ENCODE measurements at places on chromosomes 3 and 15.

DNA sequence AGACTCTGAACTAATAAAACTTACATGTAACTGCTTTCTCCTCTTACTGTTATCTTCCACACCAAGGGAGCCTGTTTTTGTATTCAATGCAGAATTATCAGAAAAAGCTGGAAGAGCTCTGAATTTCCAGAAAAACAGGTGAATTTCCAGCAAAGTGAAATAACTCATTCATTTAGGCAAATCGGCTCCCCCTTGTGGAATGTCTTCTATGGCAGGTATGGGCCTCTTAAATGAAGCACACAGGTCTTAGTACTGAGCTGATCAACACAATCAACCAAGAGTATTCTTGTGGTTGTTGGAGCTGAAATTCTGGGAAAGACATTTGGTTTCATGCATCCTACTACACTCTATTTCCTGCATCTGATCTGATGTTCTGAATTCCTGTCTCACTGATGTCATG, 31.0 kb upstream of the PTPRG start:
- peak; percentile 10 for DNase-seq

GRCh38 chr3:46844881-46845312, 18.3 kb downstream of the MYL3 start:
- DNase-seq: no peak

- no peak for DNase-seq
Measured at GRCh38 chr3:6216135-6217026, 644.5 kb upstream of the GRM7 start.

DNA sequence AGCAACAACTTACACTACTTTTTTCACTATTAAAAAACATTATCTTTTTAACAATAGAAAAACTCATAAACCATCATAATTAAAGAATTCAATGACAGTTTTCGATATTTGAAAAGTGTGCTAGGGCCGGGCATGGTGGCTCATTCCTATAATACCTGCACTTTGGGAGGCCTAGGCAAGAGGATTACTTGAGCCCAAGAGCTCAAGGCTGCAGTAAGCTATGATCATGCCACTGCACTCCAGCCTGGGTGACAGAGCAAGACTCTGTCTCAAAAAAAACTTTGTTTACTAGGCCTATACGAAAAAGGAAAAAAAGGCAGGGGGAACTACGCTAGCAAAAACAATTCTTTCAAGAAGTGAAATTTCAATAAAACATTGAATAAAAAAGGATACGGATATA, 28.1 kb downstream of the AVEN start:
- no peak for DNase-seq

DNA sequence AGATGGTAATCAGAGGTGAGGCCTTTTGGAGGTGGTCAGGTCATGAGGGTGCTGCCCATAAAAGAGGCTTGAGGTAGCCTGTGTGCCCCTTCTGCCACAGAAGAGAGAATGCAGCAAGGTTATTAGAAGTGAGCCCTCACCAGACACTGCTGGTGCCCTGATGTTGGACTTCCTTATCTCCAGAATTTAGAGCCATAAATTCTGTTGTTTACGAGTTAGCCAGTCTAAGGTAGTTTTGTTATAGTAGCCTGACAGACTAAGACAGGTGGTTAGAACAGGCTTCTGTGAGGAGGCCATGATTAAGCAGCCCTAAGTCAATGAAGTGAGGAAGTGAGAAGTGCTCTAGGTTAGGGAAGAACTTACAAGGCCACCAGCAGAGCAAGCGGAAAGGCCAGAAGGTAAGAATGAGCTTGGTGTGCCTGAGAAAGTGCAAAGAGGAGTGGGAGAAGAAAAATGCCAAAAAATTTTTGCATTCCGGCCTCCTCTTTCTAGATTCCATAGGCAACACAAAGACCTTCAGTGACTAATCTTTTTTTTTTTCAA, 44.2 kb upstream of the STT3B start:
- DNase-seq: no peak

DNA sequence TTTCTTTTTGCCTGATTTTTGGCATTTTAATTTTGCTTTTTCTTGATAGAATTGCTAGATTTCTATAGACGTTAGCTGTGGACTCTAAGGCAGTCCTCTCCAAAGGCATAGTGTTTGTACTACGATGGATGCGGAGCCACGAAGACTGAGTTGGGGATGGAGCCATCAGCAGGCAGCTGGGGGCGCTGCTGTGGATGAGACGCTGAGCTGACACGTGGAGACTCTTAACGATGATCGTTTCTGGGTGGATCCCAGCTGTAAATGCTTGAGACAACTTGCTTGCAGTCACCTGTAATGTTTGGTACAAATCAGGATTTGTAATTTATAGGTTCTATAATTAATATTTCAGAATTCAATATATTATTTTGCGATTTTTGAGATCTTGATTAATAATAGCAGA, 13.3 kb upstream of the PPP1R2 start:
- DNase-seq: peak; percentile 60

DNA sequence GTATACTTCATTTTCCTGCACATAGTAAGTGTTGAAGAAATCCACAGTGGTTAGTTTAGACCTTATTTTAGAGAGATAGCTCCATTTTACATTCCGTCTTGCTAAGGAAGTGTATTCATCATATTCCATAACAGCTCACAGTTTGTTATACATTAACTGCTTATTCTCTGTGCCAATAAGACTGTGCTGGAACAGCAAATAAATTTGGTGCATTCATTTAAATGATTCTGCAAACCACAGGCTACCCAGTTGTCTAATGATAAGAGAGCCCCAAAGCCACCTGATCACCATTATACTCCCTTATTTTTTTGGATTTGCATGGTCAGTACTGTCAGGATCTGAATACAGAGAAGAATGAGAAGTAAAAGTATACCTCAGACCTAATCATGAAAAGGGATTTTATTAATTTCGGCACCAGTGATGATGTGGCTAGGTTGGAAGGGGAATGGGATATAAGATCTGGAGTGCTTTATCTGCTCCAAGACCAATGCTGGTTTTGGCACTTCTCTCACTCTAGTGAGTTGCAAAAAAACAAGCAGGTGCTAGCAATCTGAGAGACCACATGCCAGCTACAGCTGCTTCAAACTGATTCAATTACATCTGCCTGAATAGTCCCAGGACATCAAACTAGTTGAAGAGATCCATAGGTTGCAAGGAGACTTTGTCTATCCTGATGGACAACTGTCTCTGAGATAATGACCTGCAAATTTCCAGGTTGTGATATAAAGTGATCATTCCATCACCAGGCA, 254.8 kb downstream of the ZBTB20 start:
- no peak for DNase-seq

DNA sequence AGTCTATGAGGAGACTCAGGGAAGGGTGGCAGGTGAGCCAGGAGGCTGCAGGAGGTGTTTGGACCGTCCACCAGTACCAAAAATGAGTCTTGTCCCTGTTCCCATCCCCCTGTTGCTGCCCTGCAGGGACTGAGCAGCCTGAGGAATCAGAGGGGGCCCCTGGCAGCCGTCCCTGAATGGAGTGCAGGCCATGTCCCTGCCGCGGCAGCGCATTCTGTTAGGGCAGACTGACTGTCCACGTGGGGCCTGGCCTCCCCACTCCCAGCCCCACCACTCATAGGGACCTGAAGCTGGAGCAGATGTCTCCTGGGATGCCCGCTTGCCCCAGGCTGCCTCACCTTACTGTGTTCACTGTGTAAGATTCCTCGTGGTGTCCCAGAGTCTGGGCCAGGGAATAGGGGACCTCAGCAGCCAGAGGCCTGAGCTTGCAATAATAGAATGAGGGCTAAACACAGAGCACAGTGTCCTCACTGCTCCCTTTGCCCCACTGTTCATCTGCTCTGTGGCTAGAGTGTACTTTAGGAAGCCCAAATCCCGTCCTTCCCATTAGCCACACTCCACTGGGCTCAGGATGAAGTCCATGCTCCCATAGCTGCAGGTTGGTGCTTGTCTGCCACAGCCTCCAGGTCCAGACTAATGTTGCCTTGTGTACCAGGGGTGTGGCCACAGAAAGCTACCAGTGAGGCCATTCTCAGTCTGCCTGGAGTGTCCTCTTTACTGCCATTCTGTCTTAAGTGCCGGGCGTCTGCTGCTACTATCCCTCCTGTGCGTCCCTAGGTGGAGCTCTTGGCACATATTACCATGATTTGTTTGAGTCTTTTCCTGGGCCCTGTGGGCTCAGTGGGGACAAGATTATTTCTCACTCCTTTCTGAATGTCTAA, 63.2 kb downstream of the HCN4 start:
- peak; percentile 64 for DNase-seq

DNA sequence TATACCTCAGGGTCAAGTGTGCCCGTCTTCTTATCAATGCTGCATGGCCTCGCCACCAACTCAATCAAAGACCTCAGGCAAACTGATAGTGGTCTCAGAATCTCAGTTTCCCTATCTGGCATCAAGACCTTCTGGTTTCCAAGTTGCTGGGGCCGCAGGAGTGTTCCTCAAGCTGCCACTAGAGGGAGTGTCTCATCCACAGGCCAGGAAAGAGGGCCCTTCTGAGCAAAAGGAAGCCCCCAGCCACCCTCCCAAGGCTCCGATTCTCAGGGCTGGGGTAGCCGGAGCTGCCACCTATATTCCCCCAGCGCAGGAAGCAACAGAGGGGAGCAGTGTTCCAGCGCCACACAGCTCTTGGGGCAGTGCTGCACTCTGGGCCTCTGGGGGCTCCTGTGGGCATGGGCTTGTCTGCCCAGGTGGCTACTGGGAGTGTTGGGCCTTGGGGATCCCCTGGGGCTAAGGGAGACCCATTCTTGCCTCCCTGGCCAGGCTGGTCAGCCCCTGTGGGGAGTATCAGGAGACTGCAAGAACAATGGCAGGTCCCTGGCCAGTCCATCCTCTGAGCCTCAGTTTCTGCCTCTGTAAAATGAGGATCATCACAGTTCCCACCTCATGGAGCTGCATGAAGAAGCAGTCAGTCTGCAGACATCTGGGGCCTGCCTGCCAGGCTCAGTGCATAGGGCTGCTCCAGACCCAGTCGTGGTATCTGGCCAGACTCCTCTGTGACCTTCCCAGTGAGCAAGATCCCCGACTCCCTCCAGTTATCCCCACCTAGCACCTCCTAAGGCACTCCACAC, 23.4 kb upstream of the SEC13 start:
- DNase-seq: peak; percentile 56

GRCh38 chr15:27685644-27686043, 413.5 kb downstream of the OCA2 start:
- no peak for DNase-seq

GRCh38 chr3:173398111-173398479, 551 bp downstream of the NLGN1 start:
- no peak for DNase-seq

DNA sequence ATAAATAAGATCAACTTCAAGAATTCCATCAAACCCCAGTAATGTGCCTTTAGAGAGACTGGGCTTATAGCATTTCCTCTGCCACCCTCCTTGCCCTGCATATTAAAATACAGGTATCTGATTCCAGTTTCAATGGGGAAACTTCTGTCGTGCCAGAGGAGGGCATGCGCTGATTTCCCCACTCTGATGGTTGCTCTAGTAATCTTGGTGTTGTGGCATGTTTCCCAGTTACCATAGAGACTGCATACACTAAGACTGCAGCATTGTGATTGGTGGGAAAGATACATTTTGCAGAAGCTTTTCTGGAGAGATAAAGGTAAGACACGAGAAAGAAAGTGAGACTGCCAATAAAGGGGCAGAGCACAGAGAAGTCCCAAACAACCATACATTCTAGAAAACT, 225.6 kb downstream of the TIGIT start:
- peak; percentile 72 for DNase-seq

GRCh38 chr3:42914771-42915515, 9.0 kb downstream of the ZNF662 start:
- DNase-seq: no peak

DNA sequence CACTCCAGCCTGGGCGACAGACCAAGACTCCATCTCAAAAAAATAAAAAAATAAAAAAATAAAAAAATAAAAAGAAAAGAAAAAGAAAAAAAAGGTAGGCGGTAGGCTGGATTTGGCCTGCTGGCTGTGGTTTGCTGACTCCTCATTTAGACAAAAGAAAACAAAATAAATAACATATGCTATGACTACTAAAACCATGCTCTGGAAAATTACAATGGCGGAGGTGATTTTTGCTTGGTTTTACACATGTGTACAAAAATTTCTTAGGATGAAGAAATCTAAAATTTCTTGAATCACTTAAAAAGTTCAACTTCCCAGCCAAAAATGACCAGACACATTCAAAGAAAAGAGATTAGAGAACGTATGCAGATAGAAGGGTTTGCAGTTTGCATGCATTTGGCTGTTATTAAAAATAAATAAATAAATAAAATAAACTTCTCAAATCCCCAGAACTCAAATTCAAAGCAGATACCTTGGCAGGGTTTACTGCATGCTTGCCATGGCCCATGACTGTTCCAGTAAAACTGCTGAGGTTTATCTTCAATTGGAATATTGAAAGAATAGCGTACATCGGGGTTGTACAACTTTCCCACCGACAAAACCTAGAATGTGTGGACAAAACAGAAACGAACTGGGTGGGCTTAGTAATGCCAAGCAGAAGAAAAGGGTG, 65.9 kb downstream of the ADAMTS9 start:
- DNase-seq: no peak

DNA sequence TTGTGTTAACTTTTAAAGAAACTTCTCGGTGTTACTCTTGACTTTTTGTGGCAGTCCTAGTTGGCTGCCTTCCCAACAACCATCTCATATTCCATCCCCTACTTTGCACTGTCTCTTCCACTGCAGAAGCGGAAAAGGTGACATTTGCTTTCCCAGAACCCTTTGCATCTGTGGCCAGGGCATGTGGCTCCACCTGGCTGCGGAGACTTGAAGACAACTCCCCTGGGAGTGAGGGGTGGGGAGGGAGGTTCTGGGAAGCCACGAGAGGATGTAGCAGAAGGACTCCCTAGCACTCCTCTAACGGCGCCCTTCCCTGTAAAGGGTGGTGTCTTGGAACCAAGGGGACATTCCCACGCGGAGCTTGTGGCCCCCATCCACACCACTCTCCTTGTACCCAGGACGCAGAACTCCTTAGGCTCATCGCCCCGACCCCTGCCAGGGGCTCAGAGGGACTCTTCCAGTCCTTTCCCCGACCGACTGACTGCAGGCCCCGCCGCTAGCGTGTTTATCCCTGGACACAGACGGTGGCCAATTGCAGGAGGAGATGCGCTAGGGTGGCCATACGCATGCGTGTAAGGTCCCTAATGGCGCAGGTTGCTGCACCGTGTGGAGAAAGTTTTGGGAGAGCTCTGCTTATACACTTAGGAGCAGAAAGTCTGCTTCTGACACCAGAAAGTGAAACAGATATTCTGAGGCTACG, 33.2 kb upstream of the SECISBP2L start:
- DNase-seq: no peak

- no peak for DNase-seq
Measured at GRCh38 chr3:170862618-170863374, 7.2 kb downstream of the RPL22L1 start.

GRCh38 chr15:59541750-59542149, 69.8 kb upstream of the GCNT3 start:
- no peak for DNase-seq

DNA sequence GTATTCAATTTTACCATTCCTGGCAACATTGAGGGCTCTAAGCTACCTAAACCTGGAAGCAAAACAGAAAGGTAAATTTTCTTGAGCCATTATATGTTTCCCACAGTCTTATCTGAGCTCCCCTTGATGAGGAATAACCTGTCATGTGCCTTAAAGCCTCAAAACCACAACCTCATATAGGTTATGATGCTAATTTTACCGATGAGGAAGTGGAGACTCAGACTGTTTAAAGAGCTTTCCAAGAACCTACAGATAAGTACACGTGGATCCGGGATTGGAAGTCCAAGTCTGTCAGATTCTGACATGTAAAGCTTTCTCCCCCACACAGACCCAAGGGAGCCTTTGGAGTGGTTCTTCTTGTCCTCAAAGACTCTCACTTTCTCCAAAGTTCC, 140.5 kb downstream of the SEMA6D start:
- DNase-seq: peak; percentile 80

Data from common myeloid progenitor, CD34-positive (primary cell).